ENCODE measurements at places on chromosomes 16 and 17.
A peak's percentile ranks its signal among the peaks of the same experiment; 100 is the strongest.

DNA sequence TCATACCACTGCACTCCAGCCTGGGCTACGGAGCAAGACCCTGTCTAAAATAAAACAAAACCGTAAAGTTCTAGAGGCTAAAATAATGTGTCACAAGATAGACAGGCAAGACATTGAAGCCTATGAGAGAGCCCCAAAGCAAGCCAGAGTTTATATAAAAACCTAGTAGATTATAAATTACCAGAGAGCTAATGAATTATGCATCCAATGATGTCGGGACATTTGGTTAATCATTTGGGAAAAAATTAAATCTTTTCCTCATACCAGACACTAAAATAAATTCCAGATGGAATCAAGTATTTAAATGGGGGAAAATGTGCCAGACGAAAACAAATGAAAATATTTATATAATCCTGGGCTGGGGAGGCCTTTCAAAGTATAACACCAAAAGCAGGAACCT, 24.2 kb downstream of the CCDC40 start:
- no peak for DNase-seq

DNA sequence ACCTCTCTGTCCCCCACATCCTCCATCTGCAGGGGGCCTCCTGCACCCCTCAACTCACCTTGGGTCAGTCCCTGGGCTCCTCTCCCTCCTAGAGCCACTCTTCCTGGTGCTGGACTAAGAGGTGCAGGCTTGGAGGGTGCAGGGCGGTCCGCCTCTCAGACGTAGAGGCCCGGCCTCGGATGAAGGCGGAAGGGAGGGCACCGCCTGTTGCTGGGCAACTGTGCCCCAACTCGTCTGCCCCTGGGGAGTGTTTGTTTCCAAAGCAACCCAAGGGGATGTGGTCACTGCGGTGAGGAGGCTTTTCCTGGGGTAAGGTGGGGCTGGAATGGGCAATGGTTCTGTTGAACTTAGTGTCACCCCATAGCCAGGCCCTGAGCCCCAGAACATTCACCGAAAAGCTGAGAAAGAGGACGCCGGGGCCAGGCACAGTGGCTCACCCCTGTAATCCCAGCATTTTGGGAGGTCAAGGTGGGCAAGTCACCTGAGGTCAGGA, at the start of gene C16orf54:
C16orf54 (minus strand) TSS at position 138 of the 493 bp plus-strand sequence. CDS start 1,039 bp downstream, outside the sequence.
- peak; percentile 82 for DNase-seq

GRCh38 chr17:82087961-82088837, 9.8 kb downstream of the FASN start:
- DNase-seq = no peak

DNA sequence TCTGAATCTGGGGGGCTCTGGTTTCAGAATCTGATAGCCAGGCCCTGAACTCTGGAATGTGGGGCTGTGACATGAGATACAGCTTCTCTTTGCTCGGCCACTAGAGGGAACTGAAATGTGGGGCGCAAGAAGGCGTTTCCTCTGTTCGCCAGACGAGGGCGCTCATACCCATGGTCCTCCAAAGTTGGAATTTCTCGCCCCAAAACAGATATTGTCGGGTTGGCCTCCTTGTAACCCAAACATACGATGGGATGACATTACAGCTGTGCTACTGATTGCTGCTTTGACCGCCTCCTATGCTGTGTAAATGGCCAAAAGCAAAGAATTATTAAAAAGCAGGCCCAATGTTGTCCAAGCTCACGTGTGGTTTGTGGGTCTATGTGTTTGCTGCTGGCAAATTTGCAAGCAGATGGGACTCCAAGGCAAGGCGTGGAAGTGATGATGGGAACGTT, 13.1 kb upstream of the MSI2 start:
- peak; percentile 56 for DNase-seq

DNA sequence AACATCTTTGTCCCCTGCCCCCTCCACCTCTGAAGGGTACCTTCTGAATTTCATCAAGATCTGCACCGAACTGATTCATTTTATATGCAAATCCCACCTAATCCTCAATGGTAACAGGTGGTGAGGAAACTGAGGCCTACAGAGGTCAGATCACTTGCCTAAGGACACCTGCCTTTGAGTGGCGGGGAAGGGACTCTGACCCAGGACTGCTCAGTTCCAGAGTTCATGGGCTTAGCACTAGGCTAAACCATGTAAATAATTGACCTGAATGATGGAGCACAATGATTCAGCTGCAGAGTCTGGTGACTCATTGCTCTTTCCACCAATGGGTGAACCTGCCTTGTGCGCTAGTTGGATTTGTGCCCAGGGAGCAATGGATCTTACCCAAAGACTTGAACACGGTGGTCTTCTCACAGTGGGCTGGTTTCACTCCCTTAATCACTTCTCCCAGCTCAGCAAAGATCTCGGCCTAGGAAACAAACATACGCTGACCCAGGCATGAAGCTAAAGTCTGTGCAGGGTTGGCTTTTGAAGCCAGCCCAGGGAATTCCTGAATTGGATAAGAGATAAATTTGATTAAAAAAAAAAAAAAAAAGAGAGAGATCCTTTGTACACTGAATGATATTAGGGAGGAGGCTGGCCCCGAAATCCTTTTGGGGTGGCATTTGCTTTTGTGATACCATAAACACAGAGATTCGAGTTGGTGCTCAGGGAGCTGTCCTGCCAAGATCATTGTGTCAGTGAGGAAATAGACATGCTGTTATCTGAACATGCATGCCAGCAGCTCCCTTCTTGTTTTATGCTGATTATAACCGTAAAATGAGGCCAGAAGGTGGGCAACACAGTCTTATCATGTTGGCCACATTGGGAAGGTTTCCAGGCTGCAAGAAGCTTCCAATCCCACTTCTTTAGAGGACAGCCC, 17.0 kb downstream of the CRYM start:
- DNase-seq = no peak

DNA sequence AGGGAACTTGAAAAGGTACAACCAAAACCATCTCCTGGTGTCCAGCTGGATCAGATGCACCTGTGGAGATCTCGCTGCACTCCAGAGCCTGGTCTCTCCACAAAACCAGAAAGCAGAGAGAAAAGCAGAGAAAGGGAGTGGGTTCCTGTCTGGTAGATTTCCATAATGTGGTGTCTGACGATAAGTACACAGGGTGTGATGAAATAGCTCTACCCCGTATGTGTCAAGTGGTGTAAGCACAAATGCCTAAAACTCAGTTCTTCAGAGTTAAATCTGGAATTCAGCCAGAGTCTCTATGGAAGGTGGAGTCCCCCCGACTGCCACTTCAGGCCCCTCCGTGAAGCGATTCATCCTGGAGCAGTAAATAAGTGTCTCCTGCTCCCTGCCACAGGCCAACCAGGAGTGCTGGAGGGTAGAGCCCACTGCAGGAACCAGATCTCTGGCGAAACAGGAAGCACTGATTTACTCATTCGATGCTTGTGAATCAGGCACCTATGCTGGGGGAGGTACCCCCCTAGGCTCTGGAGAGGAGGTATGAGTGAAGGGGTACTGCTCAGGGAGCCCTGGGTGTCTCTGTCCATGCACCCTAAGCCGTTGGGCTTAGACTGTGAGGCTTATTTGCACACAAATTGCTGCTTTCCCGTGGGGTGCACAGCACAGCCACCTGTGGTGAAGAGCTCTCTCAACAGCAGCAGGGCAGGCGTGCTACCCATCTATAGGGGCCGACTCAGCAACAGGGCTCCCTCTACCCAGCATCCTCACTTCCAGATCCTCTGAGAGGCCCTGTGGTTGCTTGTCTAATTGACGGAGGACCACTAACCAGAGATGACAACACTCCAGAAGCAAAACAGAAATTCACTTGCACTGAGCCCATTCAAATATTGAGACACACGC, 97.1 kb upstream of the MYOCD start:
- DNase-seq = no peak

GRCh38 chr16:51225878-51226277, 74.8 kb upstream of the SALL1 start:
- no peak for DNase-seq

DNA sequence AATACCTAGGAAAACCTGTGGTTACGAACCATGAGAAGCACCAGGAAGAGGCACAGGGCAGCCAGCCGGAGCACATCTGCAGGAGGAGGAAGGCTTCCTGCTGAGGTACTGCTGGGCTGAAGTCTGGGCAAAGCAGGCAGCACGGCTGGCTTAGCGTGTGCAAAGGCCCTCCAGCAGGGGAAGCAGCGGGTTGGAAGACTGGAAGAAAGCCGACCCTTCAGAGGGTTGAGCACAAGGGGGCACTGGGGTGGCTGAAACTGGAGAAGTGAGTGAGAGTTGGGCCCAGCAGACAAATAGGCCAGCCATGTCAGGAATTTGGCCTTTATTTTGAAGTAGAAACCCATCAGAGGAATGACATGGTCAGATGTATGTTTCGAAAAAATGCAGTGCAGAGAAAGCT, 12.1 kb upstream of the HSD3B7 start:
- no peak for DNase-seq

- no peak for DNase-seq
These were observed 26.8 kb upstream of the MTMR4 start for GRCh38 chr17:58541249-58541648.

DNA sequence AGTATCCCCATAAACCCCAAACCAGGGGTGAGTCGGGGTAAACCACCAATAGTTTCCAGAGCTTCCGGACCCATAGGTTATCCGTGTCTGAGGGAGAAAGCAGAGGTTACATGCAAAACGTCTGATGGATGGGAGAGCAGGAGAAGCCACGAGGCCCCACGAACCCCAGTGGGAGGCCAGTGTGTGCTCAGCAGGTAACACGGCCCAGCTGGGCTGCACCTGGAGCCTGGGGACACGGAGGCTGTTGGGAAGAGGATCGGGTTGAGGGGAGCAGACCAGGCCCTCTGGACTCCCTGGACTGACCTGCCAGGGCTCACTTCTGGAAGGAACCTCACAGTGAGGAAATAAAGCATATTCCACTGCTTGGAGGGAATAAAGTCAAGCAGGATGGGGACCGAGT, 78.1 kb downstream of the SEC14L1 start:
- no peak for DNase-seq

DNA sequence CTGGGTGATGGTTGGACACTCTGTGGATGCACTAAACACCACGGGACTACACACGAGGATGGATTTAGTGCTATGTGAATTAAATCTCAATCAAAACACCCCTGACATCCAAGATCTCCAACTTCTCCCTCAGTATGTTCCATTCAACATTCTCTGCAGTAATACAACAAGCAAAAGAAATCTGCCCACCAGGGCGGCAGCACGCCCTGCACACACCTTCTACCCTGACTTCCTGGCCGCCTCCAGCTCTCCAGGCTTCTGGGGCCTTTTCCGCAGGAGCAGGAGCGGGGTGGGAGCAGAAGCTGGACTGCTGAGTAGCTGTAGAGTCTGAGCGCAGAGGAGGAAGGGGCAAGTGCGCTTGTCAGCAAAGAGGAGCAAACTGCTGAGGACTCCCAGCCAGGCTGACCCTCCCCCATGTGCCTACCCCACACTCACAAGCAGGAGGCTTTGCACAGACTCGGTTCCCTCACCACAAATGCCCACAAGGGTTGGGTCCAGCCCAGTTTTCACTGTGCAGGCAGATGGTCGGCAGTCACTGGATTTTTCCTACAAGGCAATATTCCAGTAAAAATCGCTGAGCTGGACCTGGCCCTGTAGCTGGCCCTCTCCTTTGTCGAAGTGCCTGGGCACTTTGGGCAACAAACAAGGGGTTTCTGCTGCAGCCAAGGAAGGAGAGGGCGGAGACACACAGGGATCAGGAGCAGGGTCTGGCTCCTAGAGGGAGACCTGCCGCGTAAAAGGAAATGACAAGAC, 22.8 kb downstream of the ZDHHC7 start:
- no peak for DNase-seq

GRCh38 chr17:64177311-64178010, 47.5 kb upstream of the ERN1 start:
- no peak for DNase-seq

DNA sequence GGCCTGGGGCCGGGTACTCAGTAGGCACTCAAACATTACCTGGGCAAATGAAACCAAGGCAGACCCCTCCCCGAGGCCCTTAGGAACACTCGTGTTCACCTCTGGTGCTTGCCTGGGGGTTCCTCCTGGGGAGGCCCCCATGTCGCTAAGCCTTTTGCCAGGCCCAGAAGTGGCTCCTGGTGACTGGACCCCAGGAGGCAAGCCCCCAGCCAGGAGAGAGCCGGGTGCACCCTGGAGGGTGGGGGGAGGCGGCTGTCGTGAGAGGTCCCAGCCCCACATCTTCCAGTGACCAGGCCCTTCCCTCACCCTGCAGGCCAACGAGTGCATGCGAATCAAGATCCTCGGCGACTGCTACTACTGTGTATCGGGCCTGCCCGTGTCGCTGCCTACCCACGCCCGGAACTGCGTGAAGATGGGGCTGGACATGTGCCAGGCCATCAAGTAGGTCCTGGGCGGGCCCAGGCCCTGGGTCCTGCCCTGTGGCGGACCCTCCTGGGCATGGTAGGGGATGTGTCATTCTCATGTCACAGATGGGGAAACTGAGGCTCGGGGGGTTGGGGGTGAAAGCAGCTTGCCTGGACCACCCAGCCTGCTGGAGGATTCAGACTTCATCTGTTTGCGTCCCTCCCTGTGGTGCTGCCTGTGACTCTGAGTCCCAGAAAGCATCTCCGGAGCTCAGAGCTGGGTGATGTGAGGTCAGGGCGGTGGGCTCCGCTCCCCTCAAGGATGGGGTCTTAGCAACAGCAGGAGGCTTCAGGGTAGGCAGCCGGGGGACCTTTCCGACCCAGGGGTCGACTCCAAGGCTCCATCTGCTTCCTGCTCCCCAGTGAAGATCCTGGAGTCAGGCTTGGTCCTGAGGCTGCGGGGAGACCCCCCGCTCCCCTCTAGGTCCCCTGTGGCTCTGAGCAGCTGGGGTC, 32.5 kb downstream of the ADCY7 start:
- DNase-seq = no peak

GRCh38 chr17:2402544-2402943, 1.7 kb upstream of the MNT start:
- no peak for DNase-seq

Measured in stimulated activated CD8-positive, alpha-beta memory T cell treated with anti-CD3 and anti-CD28 coated beads, Interleukin-7, amount 100 ng/mL, for 1 hour (primary cell).